Mucosa of gallbladder (tissue), 1 donor: ENCODE measurements at places on chromosomes 3 and 15. TPM values are rescaled to one million over a fixed set of nuclear protein-coding genes. Genes with fewer than 3 reads are reported as not detected.
A peak's percentile ranks its signal among the peaks of the same experiment; 100 is the strongest.

DNA sequence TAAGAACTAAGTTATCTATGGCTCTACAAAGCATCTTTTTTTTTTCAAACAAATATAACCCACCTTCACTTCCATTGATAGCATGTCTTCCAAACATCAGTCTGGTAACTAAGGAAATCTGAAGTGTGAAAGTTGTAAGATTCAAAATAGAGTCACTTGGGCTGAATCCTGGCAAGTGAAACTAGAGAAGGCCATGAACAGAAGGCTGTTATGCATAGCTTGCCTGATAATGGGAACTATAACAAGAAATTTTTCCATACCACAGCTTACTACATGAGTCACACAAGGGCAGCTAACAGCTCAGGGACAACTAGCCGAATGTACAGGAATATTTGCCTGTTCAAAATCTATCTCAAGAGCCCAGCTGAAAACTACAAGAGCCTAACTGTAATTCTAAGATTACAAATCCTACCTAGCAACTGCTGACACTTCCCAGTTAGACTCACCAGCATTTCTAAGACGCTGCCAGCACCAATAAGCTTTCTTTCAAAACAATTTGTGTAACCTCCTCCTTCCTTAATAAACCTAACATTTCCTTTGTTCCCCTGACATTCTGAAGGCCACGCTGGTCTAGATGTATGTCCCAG is 1066.5 kb downstream of the PLOD2 start:
- no peak for DNase-seq

DNA sequence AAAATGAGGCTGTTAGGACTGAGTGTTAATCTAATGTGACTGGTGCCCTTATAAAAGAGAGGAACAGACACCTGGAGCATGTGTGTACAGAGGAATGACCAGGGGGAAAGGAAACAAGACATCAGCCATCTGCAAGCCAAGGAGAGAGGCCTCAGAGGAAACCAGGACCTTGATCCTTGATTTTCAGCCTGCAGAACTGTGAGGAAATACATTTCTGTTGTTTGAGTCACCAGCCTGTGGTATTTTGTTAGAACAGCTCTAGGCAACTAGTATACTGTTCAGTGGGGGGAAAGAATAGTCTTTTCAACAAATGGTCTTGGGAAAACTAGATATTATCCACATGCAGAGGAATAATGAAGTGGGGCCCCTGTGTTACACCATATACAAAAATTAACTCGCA is 80.6 kb downstream of the CCR1 start:
- no peak for DNase-seq

Gene SV2B
- 0.35 TPM for total RNA-seq

- no peak for DNase-seq
Measured at GRCh38 chr3:14373753-14374376, 28.5 kb upstream of the SLC6A6 start.

- DNase-seq, result no peak
Measured at GRCh38 chr15:68621535-68621934, 42.7 kb downstream of the CORO2B start.

Gene ZNF774
- 18.4 TPM for total RNA-seq

GRCh38 chr3:139117136-139117675 is 72.5 kb upstream of the PRR23C start:
- DNase-seq, result no peak

- no peak for DNase-seq
Measured at GRCh38 chr15:94094310-94094709, 137.1 kb upstream of the MCTP2 start.

Gene RLBP1
- not detected for total RNA-seq

DNA sequence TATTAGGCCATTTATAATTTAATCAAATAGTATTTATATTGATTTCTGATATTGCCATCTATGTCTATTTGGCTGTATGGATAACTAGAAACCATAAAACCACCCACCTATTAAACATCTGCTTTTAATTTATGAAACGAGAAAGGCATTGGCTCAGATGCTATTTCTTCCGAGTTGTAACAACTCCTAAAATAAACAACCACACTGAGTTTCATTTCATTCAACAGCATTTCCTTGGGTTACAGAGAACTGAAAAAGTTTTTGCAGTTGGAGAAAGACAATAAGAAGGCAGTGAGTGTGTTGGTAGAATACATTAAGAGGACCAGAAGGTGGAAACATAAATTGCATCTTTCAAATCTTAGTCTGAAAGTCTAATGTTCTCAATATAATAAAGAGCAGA is 79.1 kb downstream of the AQR start:
- DNase-seq, result no peak

- peak; percentile 33 for DNase-seq
Measured at GRCh38 chr15:70091726-70092463, 5.8 kb downstream of the TLE3 start.

Gene THAP10
- 4.9 TPM for total RNA-seq

DNA sequence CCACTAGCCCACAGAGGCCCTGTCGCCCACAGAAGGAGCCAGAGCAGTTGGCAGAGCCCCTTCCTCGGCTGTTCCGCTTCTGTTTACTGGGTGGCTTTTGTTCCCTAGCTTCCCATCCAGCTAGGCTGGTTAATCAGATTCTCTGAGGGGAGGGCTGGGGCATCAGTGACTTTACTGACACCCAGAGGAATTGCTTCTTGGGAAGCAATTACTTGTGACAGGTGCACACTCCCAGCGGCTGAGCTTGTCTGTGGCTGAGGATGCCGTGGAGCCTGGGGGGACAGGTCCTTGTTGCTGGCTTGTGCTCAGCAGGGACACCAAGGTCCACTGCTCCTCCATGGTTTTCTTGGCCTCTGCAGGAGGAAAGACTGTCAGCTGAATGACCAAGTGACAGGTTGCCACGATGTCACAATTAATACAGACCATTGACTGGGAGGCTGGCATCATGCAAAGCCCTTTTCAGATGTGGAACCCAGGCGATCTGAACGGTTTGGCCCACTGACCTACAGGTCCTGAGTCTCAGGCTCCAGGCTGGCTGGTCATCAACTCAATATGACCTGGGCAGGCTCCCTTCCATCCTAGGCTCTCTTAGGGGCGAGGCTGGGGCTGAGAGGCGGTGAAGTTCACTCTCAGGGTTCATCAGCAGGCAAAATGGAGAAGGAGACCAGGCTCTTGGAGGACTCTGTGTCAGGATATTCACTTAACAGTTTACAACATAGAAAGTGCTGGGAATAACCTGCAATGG is 31.8 kb upstream of the SFMBT1 start:
- DNase-seq, result no peak

DNA sequence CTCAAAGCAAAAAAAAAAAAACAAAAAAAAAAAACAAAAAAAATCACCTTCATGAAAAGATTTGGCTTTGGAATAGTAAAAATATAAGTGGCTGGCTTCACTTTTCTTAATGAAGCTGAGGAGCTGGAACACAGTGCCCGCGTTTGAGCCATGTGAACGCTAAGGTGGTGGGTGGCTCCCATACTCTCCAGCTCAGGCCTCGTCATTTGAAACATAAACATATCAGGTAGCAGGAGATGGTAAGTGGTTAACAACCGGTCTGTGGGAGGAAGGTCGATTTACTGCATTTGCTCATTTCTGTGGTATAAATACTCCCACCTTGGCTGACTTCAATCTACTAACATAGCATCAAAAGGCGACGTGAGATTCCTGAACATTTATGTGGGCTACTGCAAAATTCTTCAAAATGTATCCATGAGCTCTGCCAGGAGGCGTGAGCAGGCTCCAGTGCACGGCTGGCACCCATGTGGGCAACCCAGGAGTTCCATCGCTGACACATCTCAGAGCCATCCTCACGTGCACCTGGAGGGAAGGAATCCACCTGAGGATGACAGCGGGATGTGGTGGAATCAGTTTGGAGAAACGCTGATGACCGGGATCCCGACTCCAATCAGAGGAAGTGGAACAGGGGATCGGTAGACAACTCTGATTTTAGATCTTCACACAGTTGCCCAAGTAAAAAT is 157.6 kb downstream of the ATP10A start:
- no peak for DNase-seq

GRCh38 chr15:56718560-56718959 is 14.7 kb downstream of the ZNF280D start:
- no peak for DNase-seq

DNA sequence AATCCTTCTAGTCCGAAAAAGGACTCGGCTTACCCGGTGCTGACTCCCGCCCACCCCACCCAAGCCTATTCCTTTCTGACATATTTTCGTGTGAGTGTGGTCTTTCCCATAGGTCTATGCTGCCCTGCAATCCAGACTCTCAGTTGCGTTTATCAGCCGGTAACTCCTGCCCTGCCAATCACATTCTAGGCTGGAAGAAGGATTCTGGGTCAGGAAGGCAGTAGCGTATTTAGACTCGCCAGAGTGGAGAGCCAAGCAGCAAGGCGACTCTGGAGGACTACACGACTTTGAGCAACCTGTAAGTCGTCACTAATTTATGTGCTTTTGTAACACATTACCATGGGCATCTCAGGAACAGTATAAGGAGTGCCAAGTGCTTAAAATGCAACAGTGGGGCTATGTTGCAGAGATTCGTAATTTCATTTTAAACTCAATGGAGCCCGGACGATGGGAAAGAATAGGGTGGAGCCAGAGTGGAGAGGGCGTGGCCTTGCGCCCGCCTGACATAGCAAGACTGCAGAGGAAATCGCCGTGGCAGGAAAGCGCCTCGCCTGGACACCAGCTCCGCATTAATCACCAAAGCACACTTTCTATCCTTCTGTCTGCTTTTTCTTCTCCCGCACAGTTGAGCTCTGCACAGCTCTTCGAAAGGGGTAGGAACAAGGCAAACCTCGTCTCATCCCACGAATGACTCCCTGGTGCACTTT is 1044.2 kb downstream of the AGBL1 start:
- DNase-seq, result no peak

Gene ITIH4
- 10.2 TPM for total RNA-seq

Gene DUOXA2
- total RNA-seq, result 87.1 TPM

Gene RTP1
- not detected for total RNA-seq

GRCh38 chr3:194045289-194045688 is 90.7 kb upstream of the HES1 start:
- DNase-seq, result no peak

DNA sequence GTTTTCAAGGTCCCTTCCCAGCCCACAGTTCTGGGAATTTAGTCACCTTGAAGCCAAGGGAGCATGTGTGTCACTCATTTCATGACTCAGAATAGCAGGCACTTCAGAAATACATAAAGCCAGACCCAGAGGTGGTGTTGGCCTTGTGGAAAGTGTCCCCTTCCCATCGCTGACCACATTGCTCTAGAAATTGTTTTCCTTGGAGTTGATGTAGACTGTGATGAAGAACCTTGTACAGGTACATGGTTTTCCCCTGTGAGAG is 158.8 kb downstream of the SLCO3A1 start:
- no peak for DNase-seq

GRCh38 chr15:46266661-46267060 is 631.8 kb downstream of the SQOR start:
- no peak for DNase-seq

Gene VWA5B2
- total RNA-seq, result not detected

DNA sequence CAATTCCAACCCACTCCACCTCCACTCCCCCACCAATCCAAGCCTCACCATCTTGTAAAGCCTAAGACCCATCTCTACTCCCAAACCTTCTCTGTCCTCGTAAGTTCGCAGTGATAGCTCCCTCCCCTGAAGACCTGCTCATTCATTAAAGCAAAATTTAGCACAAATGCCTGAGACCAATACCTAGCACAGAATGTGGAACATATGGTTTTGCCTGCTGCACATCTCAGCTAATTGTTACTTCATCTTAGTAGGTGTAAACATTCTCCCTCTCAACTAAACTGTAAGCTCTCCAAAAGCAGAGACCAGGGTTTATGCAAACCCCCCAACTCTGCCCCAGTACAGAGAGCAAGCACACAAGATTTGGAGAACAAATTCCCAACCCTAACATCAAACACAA is 20.5 kb downstream of the DCLK3 start:
- DNase-seq, result no peak

- DNase-seq, result no peak
Measured at GRCh38 chr15:87849181-87849580, 407.4 kb downstream of the NTRK3 start.

Gene FILIP1L
- 142 TPM for total RNA-seq

Gene GOLGA6D
- total RNA-seq, result 0.12 TPM

DNA sequence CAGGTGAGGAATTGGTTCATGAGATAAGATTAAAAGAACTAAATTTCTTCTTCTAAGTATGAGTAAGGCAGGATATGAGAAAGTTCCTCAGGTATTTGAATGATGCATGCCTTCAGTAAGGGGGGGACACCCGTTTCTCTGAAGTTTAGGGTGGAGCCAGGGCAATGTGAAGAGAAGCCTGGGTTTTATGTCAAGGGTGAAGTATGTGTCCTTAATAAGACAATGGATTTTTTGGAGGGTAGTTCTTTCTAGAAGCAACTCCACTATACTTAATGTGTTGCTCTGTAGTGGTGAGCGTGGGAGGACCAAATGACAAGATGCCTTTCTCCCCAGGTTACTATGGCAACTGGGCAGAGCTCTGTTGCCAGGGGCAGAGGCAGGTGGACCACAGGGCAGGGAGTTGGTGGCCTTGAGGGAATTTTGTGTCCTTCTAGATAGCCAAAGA is 44.0 kb downstream of the PHLDB2 start:
- no peak for DNase-seq

GRCh38 chr15:76973906-76974305 is 21.0 kb upstream of the PSTPIP1 start:
- no peak for DNase-seq

Gene FGD5
- 62.5 TPM for total RNA-seq

DNA sequence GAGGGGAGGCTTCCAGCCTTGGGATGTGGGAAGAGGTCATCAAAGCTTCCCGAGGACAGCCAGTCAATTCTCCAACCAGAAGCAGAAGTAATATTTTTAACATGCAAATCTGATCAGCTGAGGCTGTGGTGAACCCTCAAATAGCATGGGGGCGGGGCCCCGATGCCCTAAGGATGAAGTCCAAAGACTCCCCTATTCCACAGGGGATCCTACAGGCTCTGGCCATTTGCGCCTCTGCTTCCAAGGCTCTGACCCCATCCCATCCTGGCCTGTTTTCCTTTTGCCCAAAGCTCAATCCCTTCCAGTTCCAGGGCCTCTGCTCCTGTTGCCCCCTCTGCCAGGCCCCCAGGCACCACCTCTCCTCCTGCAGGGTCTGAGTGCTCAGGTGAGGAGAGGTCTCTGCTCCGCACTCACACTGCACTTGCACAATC is 6.7 kb upstream of the CSK start:
- DNase-seq, result no peak

DNA sequence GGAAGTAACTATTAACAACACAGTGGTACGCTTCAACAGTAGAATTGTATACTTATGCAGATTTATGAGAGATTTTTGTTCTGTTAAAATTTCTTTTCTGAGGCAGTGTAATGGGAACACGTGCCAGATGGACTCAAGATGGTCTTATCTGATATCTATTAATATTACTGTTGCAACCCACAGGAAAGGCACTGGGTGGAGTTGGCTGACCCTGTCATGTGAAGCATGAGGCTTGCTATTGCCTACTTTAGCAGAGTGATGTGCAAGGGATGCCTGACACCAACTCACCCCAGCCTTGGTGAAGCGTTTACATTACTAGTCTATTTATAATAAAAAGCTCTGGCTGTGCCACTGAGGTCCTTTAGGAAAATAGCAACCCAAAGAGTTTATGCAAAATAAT is 19.8 kb upstream of the ARNT2 start:
- no peak for DNase-seq
